ENCODE measurements at places on chromosomes 11 and 22. TPM values are rescaled to one million over a fixed set of nuclear protein-coding genes. Genes with fewer than 3 reads are reported as not detected.
A peak's percentile ranks its signal among the peaks of the same experiment; 100 is the strongest.

The USH1C gene
- total RNA-seq: 1.3 TPM

The SLC35C1 gene
- 11.0 TPM for total RNA-seq

The ZBTB16 gene
- total RNA-seq: 0.19 TPM

DNA sequence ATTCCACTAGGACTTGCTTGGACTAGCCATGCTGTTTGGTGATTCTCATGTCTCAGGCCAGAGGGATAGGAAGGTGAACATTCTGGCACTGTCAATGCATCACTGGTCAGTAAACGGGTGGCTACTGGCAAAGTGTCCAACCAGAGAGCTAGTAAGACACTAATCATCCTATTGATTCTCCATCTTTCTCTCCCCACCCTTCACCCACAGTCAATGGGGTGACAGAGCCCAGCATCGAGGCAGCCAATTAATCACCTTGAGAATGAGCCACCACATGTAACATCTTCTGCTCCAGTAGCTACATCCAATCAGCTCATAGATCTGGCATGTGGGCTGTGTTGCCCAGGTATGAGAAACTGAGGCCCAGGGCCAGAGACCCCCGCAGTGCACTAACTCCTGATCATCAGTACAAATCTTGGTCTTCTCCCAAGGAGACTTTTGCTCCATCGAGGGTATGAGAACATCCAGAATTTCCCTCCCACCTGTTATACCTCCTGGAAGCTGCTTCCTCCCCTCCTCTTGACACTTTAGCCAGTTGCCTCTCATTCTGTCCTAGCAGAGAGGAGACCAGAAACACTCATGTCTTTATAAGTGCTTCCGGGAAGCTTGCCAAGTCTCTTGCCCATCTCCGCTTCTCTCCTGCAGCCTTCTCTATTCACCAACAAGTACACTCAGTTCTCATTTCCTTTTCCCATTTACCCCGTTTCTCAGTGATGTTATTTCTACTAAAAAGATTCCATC, 17.0 kb downstream of the HTR3A start:
- no peak overlapping the region for H3K4me3 ChIP-seq
- DNase-seq: no peak
- H3K27ac ChIP-seq: no peak overlapping the region
- H3K4me1 ChIP-seq: peaks cover 12% of the 10 kb centered on the region
- no peaks in the 10 kb centered on the region for H3K27me3 ChIP-seq
- H3K36me3 ChIP-seq: no peaks in the 10 kb centered on the region

DNA sequence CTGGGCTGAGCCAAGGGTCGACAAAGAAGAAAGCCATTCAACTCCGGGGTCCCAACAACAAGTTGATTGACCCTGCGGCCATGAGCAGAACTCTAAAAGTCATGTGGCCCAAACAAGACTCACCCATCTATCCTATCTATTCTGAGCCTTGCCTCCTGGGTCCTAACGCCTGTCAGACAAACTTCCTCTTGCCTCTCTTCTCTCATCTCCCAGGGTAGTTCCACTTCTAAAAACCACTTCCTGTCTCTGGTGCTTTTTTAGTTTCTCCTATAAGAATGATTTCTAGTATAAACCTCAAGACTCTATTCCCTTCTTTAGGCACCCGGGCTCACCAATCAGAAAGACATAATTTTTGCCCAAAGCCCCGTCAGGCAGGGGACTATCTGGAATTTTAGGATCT, 530.2 kb downstream of the DLG2 start:
- H3K4me1 ChIP-seq: peaks cover 6% of the 10 kb centered on the region
- no peaks in the 10 kb centered on the region for H3K36me3 ChIP-seq
- no peak overlapping the region for H3K27ac ChIP-seq
- H3K27me3 ChIP-seq: no peaks in the 10 kb centered on the region
- no peak overlapping the region for H3K4me3 ChIP-seq

GRCh38 chr11:64224891-64225607, 937 bp downstream of the TRPT1 start:
- H3K36me3 ChIP-seq: no peaks in the 10 kb centered on the region
- no peaks in the 10 kb centered on the region for H3K4me1 ChIP-seq
- H3K4me3 ChIP-seq: peak overlapping the region; percentile 98
- no peak for DNase-seq
- H3K27me3 ChIP-seq: no peaks in the 10 kb centered on the region
- no peak overlapping the region for H3K27ac ChIP-seq

GRCh38 chr22:45496451-45496941, 6.2 kb upstream of the FBLN1 start:
- no peaks in the 10 kb centered on the region for H3K36me3 ChIP-seq
- H3K4me1 ChIP-seq: peaks cover 14% of the 10 kb centered on the region
- no peaks in the 10 kb centered on the region for H3K27me3 ChIP-seq

DNA sequence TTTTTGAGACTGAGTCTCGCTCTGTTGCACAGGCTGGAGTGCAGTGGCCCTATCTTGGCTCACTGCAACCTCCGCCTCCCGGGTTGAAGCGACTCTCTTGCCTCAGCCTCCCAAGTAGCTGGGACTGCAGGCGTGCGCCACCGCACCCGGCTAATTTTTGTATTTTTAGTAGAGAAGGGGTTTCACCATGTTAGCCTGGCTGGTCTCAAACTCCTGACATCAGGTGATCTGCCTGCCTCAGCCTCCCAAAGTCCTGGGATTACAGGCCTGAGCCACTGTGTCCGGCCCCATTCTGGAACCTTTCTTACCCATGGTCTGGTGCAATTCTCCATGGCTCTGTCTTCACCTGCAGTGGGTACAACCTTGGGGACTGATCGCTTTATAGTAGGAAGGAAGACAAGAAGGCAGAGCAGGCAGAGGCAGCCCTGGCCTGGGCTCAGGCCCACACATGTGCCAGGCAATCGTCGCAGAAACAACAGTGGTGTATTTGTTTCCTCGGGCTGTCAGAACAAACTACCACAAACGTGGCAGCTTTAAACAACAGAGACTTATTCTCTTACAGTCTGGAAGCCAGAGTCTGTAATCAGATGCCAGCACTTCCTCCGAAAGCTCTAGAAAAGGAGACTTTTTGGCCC, 4.0 kb upstream of the PTGDR2 start:
- DNase-seq: no peak
- H3K27me3 ChIP-seq: 0 out of 2 replicates have a peak, but pooled peaks cover under 1% of the 10 kb centered on the region
- no peaks in the 10 kb centered on the region for H3K36me3 ChIP-seq

DNA sequence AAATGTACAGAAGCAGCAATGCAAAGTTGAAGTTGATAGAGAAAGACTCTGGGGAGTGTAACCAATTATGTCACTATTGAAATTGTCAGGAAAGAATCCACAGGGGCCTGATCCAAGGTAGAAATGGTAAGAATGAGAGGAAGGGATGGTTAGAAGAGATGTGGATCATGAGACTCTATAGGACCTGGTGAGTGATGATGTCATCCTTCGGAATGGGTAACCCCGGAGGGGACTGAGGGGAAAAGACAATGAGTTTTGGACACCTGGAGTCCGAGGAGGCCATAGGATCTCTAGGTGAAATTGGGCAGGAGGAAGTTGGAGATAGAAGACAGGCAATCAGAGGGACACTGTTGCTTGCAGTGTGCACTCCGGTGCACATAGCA, 6.3 kb upstream of the TIMP3 start:
- no peaks in the 10 kb centered on the region for H3K36me3 ChIP-seq
- 0 out of 2 replicates have a peak, but pooled peaks cover 1% of the 10 kb centered on the region for H3K27me3 ChIP-seq
- H3K27ac ChIP-seq: no peak overlapping the region

GRCh38 chr22:38316364-38317121, 690 bp downstream of the CSNK1E start:
- H3K27ac ChIP-seq: peak overlapping the region; percentile 85
- H3K27me3 ChIP-seq: no peaks in the 10 kb centered on the region
